ENCODE measurements at places on chromosomes 3 and 15.

- DNase-seq, result peak; percentile 37
These were observed 7.7 kb downstream of the CXCR6 start for GRCh38 chr3:45950686-45951600.

DNA sequence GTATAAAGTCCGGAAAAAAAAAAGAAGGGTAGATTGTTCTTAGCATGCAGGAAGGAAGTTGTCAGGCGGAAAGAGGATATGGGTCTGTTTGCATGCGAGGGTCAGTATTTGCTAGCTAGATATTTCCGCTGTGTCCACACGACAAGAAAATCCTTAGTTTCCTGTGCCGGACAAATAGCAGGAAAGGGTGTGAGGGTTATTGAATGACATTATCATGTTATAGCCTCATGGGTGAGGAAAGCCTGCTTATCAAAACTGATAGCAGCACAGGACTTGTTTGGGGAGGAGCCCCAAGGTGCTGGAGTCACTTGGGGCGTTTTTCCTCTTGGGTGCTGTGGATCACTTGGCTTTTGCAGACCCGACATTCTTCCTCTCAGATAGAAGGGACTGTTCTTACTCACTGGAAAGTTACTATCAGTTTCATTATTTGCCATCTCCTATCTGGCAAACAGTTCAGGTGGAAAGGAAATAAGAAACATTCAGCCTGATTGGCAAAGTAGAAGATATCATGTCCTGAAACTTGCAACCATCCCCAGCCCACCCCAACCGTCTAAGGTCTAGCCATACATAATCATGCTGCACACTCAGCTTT, 127.2 kb upstream of the DPH6 start:
- DNase-seq, result no peak

GRCh38 chr3:179035232-179035631, 36.4 kb downstream of the ZMAT3 start:
- DNase-seq, result no peak

- no peak for DNase-seq
These were observed 359.5 kb upstream of the TMCO5A start for GRCh38 chr15:37574985-37575384.

DNA sequence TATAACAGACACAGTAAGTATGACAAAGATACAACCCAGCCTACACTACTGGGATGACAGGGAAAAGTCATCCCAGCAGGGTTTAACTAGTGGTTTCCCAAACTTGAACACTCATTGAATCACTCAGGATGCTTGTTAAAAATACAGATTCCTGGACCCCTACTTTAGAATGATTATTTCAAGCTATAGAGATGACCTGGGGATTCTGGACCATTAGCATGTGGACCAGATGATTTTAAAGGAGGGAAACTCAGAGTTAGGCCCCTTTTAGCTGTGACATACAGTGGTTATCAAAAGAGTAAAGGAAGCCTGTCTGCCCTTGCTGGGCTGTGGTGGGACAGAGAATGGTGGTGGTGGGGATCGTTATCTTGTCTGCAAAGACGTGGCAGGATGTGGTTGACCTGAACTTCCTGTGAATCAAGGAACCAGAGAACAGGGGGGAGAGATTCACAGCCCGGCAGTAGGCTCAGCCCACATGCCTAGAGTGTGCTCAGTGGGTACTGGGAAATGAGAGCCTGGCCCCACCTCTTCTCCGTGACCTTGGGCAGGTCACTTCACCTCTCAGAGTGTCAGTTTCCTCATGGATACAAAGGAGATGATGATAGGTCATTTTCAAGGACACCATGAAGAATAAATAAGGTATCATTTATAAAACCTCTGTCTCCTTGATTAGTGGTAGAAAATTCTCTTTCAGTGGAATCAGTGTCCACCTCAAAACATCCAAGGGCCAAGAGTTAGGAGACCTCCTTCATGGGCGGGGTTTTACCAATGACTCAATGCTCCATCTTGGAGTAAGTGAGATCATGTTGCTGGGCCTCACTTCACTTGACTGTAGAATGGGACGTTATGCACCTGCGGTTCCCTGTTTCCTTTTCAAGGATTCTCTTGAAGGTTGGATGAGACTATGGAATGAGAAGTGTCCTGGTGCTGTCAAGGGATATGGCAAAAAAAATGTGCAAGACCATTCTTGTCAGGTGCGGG, 306.5 kb downstream of the RPLP1 start:
- peak; percentile 64 for DNase-seq

All from stimulated activated CD8-positive, alpha-beta memory T cell treated with anti-CD3 and anti-CD28 coated beads, Interleukin-7, amount 100 ng/mL, for 24 hours (primary cell).